ENCODE measurements at places on chromosomes 7 and 10.
A peak's percentile ranks its signal among the peaks of the same experiment; 100 is the strongest.

GRCh38 chr10:47354900-47355299 is 6.7 kb downstream of the RBP3 start:
- no peak for DNase-seq

DNA sequence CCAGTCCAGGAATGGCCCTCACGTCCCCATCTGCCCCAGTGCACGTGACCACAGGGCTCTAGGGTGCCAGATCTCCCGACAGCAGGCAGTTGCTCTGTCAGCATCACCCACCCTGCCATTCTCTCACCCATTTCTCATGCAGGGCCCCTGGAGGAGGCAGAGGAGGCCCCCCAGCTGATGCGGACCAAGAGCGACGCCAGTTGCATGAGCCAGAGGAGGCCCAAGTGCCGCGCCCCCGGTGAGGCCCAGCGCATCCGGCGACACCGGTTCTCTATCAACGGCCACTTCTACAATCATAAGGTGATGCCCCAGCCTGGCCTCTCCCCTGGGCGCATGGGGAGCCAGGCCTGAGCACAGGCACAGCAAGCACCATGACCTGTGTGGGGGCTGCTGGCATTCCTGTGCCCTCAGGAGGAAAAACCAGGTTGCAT is 6.1 kb upstream of the DEPP1 start:
- DNase-seq = no peak

GRCh38 chr7:42953994-42954393 is 21.8 kb downstream of the MRPL32 start:
- DNase-seq = no peak

DNA sequence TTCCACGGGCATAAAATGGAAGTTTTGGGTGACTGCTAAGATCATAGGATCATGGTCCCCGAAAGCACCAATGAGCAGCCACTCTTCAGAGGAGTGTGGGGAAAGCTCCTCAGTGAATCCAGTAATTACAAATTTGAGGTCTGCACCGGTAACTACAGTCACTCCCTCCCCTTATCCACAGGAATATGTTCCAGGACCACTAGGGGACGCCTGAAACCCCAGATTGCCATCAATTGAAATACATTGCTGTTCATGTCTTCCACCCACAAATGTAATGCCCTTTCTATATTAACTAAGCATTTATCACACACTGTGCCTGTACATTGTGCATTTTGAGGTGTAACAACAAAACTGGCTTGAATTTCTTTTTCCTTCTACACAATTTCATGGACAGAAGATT is 447.9 kb upstream of the PFKP start:
- no peak for DNase-seq

DNA sequence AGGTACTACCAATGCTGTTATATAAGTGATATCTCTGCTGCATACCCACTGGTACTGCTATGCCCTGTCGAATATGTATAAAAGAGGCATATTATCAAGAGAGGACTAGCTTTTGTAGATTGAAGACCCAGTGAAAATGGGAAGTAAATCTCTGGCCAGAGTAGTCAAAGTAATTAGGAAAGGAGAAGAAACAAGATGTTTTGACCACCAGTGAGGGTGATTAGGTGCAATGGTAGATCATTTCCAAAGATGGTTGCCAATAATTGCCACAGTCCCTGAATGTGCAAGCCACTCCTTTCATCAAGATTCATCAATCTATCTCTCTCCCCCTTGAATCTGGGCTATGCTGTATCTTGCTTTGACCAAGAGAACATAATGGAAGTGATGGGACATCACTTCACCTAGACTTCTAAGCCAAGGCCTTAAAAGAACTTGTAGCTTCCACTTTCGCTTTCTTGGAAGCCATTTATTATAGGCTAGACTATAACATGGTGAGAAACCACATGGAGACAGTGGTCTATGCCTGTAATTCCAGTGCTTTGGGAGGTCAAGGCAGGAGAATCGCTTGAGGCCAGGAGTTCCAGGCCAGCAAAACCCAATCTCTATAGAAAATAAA is 52.6 kb upstream of the ST8SIA6 start:
- no peak for DNase-seq

DNA sequence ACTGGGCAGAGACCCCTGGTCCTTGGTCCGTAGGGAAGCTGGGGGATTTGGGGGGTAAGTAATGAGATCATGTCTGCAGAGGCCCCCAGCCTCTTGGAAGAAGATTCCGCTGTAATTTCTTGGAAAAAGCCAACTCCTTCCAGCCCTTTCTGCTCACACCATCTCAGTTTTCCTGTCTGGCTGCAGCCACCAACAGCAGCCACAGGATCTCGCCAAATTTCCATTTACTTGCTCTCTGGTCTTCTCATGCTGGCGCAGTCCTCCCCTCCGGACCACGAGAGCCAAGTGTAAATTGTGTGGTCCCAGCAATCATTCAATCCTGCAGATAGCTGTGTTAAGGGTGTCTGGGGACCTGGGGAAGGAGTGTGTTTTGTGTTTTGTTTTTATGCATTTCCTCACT is 49.6 kb downstream of the ASB13 start:
- no peak for DNase-seq

DNA sequence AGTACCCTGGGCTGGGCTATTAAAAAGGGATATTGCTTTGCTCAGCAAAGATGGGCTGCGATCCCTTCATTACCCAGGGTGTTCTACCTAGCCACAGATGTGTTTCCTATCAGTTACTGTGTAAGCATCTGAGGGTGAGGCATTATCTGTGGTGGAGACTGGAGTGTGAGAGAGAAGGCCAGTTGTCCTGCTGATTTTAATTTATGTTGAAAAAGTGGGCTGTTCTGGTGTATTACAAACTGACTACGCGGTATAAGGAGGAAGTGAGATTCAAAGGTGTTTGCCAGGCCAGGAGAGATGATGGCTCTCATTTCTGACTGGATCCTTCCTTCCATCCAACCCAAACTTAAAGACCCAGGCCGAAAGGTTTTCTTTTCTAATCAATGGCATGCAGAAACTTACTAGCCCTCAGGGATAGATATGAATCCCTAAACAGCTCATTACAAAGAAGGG is 7.6 kb downstream of the TCF7L2 start:
- no peak for DNase-seq

DNA sequence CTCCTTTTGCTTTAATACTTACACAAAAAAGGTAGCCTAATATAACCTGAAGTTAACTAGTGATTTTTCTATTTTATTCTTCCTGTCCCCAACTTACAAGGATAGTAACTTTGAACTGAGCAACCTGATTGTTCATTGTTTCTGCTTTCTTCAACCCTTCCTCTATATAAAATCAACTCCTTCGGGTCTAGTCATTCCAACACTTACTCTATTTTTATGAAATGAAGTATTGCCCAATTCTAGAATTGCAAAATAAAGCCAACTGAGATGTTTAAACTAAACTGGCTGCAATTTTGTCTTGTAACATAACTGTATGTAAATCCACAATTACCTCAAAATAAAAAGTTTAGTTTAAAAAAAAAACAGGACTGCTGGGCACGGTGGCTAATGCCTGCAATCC is 20.3 kb upstream of the DNA2 start:
- no peak for DNase-seq

DNA sequence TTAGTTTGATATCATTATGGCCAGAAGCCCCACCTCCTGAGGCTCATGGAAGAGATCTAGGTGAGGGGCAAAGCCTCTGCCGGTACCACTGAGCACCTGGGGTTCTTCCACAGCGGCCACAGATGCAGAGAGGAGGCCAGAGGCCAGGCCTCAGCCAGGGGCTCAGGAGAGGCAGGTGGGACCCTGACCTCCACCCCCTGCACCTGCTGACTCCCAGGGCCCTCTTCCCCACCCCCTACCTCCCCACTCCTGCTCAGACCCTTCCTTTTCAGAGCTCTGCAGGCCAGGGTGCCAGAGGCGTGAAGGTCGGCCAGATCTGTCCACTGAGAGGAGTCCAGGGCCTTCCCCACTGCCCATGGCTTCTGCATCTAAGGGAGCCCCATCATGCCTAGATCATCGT is 178.7 kb upstream of the PPP2R2D start:
- DNase-seq = no peak

GRCh38 chr7:6501586-6502564 is 49.4 kb downstream of the GRID2IP start:
- peak; percentile 16 for DNase-seq

DNA sequence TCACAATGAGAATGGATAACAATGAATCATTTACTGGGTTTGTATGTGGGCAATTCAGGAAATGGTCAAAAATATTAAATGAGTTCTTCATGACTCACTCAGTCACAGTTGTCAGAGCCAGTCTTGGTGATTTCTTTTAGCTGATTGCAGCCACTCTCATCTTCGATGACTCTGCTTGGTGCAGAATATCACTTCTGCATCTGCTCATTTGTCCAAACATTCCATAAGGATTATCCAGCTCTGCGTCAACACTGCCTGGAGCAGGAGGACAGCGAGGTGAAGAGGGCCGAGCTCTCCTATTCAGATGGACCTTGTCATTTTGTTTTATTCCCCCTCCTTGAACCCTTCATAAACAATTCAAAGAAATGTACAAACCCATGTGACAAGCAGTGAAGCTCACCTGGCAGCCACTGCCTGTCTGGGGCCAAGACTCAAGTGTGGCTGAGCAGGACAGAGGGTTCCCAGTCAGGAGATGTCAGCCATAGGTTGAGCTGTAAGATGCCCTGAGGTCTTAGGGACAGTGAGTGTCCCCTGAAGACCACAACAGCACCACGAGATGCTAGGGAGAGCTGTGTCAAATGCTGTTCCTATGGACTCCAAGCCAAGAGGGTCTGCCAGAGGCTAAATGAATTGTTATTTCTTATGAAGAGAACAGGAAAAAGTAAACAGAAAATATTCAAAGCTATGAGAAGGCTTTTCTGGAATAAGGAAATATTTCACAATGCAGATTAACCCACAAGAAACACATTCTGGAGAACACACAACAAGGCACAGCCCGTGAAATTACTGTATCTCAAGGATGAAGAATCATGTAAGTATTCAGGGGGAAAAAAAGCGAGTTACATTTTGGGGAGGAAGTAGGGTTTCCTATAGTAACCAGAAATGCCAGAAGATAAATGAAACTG is 33.1 kb upstream of the EGFR start:
- DNase-seq = peak; percentile 63

GRCh38 chr7:155281398-155281969 is 16.2 kb upstream of the INSIG1 start:
- no peak for DNase-seq

- DNase-seq = no peak
Measured at GRCh38 chr10:82072124-82072523, 197.1 kb downstream of the NRG3 start.

DNA sequence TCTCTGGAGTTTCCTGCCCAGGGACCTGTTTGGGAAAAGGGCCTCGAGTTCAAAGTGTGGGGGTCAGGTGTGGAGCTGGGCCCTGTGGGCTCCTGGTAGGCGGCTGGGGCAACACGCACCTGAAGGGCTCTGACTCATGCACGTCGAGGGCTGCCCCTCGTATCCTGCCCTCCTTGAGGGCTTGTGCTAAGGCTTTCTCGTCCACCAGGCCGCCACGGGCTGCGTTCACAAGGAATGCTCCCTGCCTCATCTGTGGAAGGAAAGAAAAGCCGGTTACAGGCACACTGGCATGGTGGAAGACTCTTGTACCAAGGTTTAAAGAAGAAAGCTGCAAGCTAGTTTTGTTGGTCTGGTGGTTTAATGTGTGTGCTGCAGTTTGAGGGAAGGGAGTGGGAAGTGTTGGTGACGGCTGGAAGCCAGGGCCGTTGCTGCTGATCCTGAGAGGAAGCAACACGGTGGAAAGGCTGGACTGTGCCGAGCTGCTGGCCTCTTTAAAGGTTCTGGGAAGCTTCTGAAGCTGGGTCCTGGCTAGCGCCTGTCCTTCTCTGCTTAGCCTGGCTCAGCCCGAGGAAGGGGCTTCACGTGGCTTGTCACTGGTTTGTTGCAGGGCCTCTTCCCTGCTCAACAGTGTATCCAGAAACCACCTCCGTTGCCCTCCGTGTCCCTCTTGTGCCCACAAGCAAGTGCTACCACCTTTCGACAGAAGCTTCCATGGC is 52.0 kb downstream of the ZRANB1 start:
- DNase-seq = no peak

GRCh38 chr10:78776756-78777155 is 292.0 kb upstream of the ZMIZ1 start:
- no peak for DNase-seq

GRCh38 chr10:132394936-132395703 is 1.9 kb upstream of the PWWP2B start:
- no peak for DNase-seq

- no peak for DNase-seq
Measured at GRCh38 chr10:22619101-22619500, 95.3 kb downstream of the PIP4K2A start.

GRCh38 chr7:155343661-155344121 is 46.0 kb downstream of the INSIG1 start:
- no peak for DNase-seq

- DNase-seq = no peak
Measured at GRCh38 chr7:137519947-137520346, 176.4 kb upstream of the PTN start.

GRCh38 chr7:91140286-91140685 is 123.9 kb upstream of the FZD1 start:
- no peak for DNase-seq

DNA sequence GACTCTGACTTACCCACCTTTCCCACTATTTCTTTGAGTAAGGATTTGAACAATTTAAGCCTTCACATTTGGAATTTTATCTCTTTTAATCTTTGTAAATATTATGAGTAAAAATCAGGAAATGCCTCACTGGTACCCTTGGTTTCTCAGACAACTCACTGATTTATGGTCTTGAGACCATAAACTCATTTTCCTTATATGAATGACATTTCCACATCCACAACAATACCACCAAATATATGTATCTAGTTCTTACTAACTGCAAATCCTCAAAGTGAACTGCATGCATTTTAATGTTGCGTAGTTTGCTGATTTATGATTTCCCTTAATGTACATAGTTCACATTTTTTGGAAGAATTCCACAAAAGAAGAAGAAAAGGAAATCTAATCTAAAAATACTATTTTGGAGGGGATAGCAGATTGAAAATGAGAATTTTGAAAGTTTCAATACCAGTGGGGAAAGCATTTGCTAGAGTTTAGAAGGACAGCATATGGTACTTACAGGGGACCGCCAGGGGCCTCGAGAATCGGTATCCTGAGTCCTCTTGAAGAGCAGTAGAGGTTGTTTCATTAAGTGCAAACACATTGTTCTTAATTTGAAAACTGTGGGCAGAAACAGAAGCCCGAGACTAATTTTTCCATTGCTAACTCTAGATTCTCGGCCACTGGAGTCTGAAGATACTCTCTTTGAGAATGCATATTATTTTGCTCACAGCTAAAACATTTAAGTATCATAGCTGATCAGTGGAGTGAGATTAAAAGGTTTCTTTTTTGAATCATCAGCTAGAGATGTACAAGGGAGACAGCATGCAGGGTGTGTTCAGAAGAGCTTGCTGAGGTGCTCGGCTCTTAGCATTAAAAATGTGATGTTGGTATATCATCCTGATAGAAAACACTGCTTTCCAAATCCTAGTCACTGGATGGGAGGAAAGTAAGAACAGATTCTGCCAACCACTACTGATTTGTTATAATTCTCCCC is 964.0 kb downstream of the GATA3 start:
- no peak for DNase-seq

- DNase-seq = no peak
Measured at GRCh38 chr10:97825020-97825760, 24.5 kb upstream of the GOLGA7B start.

DNA sequence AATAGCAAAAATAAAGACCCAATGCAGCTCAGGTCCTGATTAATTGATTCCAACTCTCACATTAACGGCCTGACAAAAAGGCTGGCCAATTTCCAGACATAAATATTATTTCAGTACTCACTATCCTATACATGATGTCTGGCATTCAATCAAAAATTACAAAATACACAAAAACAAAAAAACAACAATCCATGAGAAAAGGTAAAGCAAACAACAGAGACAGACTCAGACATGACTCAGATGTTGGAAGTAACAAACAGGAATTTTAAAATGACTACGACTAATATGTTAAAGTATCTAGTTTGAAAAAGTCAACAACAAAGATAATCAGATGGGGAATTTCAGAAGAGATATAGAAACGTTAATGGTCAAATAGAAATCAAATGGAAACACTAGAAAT is 152.8 kb downstream of the AMPH start:
- no peak for DNase-seq
